GM20000 (cell line): ENCODE measurements at places on chromosomes 5 and 9.

- no peak for DNase-seq
Measured at GRCh38 chr9:133396952-133397351, 20.8 kb downstream of the STKLD1 start.

- no peak for DNase-seq
Measured at GRCh38 chr9:78239506-78239905, 3.6 kb downstream of the CEP78 start.

DNA sequence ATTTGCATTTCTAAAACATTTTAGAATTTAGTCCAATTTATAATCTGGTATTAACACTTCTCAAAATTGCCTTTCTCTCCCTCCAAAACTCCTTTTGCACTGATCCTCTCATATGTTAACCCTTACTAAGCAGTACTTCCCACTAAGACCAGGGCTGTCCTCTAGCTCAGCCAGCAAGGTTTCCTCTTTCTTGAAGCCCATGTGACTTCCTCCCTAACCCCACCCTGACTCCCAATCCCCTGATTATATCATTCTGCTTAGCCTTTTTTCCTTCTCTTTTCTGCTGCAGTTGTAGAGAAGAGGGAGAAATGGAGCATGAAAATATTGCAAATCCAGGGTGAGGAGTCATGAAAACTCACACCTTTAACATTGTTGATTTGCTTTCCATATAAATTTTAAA is 241.7 kb downstream of the MCTP1 start:
- DNase-seq, result no peak

- DNase-seq, result no peak
Measured at GRCh38 chr5:180271221-180271620, 20.7 kb downstream of the MAPK9 start.

- DNase-seq, result peak; percentile 94
Measured at GRCh38 chr9:131277910-131278701, 1.8 kb upstream of the FAM78A start.

GRCh38 chr5:142641711-142642110 is 44.2 kb downstream of the FGF1 start:
- no peak for DNase-seq

DNA sequence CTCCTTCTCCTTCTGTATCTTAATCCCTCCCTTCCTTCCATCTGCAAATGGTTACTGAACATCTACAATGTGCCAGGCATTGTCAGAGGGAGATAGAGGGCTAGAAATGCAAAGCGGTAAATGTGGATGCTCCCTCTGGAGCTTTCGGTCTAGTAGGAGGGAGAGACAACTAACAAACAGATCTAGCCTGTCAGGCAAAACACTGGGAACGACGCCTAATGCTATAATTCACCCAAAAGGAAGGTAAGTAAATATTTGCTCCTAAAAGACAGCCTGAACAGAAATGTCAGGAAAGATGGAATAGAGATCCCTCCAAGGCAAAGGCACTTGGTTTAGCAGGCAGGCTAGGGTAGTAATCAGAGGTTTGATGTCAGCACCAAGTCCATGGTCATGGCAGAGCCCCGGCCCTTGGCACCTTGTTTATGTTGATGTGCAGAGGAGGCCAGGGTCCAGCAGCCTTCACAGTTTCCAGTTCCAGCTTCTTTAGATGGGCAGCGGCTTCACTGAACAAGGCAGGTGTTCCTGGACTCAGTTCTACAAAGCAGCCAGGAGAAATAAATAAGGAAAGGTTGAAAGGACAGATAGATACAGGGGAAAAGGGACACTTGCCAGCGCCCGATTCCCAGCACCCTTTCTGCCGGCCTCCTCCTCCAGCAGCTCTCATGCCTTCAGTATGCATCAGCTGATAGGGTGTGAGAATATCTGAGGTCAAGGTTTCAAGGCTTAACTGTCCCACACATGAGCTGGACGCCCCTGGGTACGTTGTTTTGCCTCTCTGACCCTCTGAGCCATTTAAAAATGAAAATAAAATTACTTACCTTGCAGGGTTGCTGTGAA is 46.5 kb upstream of the FRRS1L start:
- no peak for DNase-seq

GRCh38 chr5:126647071-126647470 is 46.3 kb downstream of the PHAX start:
- no peak for DNase-seq

- no peak for DNase-seq
Measured at GRCh38 chr5:89265511-89266179, 382.7 kb upstream of the MEF2C start.

DNA sequence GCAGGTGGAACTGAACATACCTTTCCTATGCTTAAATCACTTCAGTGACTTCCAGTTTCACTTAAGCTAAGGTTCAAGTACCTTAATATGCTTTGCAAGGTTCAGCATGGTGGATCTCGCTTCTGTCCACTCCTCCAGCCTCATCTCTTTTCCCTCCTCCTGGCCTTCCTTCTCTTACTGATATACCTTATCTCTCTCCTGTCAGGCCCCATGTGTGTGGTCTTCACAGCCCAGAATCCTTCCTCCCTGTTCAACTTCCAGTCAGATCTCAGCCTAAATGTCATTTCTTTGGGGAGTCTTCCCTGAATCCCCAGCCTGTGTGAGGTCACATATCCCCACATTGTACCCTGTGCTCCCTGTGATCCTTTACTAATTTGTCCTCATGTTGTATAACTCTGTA is 87.7 kb downstream of the ANGPTL2 start:
- DNase-seq, result no peak

DNA sequence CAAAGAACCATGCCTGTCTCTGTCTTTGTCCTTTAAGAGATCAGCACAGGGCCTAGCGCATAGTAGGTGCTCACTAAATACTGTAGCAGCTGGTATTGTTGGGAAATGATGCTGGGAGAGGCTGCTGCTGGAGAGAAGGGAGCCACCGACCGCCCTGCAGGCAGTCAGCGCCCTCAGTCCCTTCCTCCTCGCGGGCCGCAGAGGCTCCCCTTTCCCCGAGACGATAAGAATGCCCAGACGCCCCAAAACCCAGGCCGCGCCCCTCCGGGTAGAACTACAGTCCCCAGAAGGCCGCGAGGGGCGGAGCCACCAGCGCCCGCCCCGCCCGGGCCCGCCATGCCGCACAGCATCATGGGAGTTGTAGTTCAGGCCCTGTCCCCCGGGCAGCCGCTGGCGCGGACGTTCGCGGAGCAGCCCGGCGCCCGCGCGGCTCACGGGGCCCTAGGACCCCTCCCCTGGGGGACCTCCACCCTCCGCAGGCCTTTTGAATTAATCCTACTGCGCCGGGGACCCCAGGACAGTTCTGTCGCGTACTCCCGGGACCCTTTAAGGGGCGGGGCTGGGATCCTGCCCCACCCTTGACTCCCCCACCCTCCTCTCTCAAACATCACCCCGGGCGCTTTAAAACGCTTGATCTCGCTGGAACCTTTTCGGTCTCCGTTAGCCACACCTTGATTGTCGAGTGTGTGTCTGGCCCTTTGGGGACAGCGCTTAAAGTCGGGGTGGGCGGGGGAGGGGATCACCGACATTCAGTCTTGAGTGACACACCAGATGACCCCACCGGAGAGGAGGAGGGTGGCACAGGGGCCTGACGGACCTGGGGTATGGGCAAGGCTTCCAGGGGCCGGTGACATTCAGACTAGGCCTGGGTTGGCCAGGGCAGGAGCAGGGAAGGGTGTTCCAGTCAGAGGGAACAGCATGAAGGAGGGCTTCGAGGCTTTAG is 24.8 kb upstream of the IER5L start:
- peak; percentile 91 for DNase-seq

DNA sequence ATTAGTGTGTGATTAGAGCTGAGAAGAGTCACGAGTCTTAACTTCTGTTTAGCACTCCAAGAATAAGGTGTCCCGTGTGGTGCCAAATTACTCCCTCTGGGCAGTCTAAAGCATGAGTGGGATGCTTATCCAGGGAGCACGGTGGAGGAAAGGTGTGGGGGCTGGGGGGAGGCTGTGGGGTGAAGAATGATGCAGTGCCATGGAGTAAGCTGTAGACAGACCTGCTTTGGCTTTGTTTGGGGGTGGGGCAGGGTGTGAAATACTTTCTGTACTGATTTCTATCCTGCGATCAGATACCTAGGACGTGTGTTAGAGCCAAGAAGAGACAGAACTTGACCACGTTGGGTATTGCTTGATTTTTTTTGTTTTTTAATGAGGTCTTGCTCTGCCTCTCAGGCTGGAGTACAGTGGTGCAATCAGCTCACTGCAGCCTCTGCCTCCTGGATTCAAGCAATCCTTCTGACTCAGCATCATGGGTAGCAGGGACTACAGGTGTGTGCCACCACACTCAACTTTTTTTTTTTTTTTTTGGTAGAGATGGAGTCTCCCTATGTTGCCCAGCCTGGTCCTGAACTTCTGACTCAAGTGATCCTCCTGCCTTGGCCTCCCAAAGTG is 232.8 kb downstream of the MAN2A1 start:
- DNase-seq, result no peak

- DNase-seq, result no peak
Measured at GRCh38 chr5:132176521-132176945, 51.1 kb downstream of the P4HA2 start.

- DNase-seq, result no peak
Measured at GRCh38 chr9:82037126-82037525, 48.6 kb downstream of the SPATA31D1 start.
